Activated T-helper 2 cell treated with anti-CD3 and anti-CD28 coated beads, Interferon-gamma antibody, Interleukin-2, Interleukin-4, amounts not matched to agents 10 μg/mL and 5 μg/mL and 100 μg/mL, durations not matched to agents 14 hours and 24 hours and 36 hours (primary cell): ENCODE measurements at places on chromosomes 2 and 18.

DNA sequence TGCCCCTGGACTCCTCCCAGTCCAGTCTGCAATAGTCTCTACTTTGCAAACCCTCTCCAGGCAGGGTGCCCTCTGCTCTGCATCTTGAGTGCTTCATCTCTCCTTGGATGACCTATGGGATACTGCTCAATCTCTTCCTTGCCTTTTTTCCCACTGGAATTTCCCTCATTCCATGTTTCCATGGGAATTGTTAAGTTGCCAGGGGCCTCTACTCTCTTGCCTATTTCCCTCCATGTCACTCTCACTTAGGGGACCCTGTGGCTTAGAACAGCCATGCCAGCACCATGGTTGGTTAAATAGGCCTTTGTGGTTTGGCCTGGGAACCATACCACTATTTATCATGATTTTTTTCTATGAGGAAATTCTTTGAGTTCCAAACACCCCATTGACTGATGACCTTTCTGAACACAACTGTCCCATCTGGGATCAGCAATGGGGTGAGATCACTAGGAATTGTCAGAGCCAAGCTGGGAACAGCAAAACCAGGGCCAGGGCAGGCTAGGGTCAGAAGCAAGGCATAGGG is 91.4 kb upstream of the RBMS1 start:
- DNase-seq, result no peak

- DNase-seq, result no peak
These were observed 9.0 kb downstream of the CDKL4 start for GRCh38 chr2:39234754-39235153.

- DNase-seq, result no peak
These were observed 33.0 kb downstream of the B4GALT6 start for GRCh38 chr18:31651369-31651768.

- no peak for DNase-seq
These were observed 50.2 kb downstream of the TGOLN2 start for GRCh38 chr2:85277416-85278158.

GRCh38 chr18:48875314-48875941 is 75.3 kb downstream of the SMAD7 start:
- no peak for DNase-seq

- no peak for DNase-seq
These were observed 132.8 kb downstream of the THADA start for GRCh38 chr2:43462866-43463641.

- no peak for DNase-seq
These were observed 206.4 kb downstream of the NBAS start for GRCh38 chr2:15354596-15355366.

GRCh38 chr18:25935356-25935755 is 155.1 kb downstream of the SS18 start:
- no peak for DNase-seq

DNA sequence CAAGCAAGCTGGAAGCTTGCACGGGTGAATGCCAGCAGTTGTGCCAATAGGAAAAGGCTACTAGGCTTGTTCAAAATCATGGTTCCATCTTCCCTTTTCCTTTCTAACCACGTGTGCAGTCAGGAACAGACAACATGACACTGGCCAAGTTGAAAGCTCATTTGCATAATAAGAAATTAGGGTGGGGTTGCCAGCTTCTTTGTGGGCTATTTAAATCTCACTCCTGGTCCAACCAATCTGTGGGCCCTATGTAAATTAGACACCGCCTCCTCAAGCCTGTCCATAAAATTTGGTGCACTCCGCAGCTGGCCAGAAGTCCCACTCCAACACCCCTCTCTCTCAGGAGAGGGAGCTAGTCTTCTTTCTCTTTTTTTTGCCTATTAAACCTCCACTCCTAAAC is 1948.4 kb upstream of the PIK3C3 start:
- no peak for DNase-seq

DNA sequence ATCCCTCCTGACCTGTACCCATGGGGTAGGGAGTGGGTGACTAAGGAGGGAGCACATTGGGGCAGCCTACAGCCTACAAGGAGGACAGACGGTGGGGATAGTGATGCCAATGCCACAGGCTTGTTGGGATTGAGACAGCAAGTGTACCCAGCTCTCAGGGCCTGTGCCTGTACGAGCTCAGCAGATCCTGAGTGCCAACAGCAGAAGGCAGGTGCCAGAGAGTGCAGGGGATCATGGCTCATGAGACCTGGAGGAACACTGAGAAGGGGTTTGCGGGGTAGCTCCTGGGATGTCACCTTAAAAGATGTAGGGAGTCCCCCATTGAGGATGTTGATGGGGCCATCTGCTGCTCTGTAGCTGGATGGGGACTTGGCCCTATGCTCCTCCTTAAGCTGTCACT is 10.3 kb upstream of the SNED1 start:
- no peak for DNase-seq

GRCh38 chr2:1047485-1047884 is 96.8 kb downstream of the SNTG2 start:
- no peak for DNase-seq

- DNase-seq, result no peak
These were observed 30.4 kb downstream of the RAMP1 start for GRCh38 chr2:237889811-237890210.

- no peak for DNase-seq
These were observed 53.4 kb downstream of the THADA start for GRCh38 chr2:43542285-43542933.

DNA sequence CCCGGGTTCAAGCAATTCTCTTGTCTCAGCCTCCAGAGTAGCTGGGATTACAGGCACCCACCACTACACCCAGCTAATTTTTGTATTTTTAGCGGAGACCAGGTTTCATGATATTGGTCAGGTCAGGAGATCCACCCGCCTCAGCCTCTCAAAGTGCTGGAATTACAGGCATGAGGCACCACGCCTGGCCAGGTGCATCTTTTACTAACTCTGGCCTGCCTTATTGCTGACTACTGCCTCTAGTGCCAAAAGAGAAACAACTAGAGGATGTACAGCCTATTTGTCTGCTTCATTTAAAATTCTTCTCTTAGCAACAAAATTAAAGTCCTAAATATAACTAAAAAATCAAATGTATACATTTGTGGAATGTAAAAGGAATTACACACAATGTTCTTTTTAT is 115.4 kb downstream of the BMPR2 start:
- no peak for DNase-seq

DNA sequence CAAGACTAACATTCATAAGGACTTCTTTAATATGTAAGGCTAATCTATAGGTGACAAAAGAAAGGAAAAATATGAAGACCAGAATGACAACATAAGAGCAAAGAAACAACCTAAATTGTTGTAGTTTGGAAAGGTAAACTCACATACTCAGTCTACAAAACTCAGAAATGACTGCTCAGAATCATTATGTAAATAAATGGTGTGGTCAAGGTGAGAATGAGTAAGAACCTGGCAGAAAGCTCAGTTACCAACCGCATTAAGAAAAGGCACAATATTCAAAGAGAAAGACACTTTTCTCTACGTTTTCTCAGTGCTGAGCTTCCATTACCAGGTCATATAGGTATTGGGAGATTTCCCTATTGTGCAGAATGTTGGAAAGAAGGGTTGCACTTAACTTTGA is 15.8 kb downstream of the ATF2 start:
- DNase-seq, result no peak

GRCh38 chr2:113178891-113179290 is 5.1 kb downstream of the PSD4 start:
- no peak for DNase-seq
